ENCODE measurements at places on chromosomes 1 and 21. TPM values are rescaled to one million over a fixed set of nuclear protein-coding genes. Genes with fewer than 3 reads are reported as not detected.

DNA sequence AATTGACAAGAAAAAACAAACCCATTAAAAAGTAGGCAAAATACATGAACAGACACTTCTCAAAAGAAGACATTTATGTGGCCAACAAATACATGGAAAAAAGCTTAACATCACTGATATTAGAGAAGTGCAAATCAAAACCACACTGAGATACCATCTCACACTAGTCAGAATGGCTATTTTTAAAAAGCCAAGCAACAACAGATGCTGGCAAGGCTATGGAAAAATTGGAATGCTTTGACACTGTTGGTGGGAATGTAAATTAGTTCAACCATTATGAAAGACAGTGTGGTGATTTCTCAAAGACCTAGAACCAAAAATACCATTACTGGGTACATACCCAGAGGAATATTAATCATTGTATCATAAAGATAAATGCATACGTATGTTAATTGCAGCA is 641.1 kb upstream of the B3GALT2 start:
- DNase-seq = no peak

SNAP47 gene
- total RNA-seq = 44.9 TPM

- DNase-seq = no peak
Observed at GRCh38 chr1:202702088-202702487, 8.2 kb downstream of the SYT2 start.

TNNI3K gene
- not detected for total RNA-seq

GRCh38 chr1:56644919-56645676 is at the start of gene PRKAA2:
TSS of gene PRKAA2 (plus strand) at chr1:56645314. CDS start at chr1:56645388, 74 bp downstream.
- peak; percentile 55 for DNase-seq
